ENCODE measurements at places on chromosomes 3 and 15. TPM values are rescaled to one million over a fixed set of nuclear protein-coding genes. Genes with fewer than 3 reads are reported as not detected.

GRCh38 chr3:120763601-120764000, 21.1 kb downstream of the GTF2E1 start:
- no peak overlapping the region for H3K27ac ChIP-seq
- DNase-seq, result no peak
- H3K27me3 ChIP-seq, result no peaks in the 10 kb centered on the region

- peak overlapping the region; percentile 38 for H3K4me3 ChIP-seq
- H3K36me3 ChIP-seq, result peaks cover 40% of the 10 kb centered on the region
- peak overlapping the region; percentile 75 for H3K27ac ChIP-seq
- peak; percentile 33 for DNase-seq
These were observed 90.2 kb downstream of the CHSY1 start for GRCh38 chr15:101161656-101162055.

GRCh38 chr3:39548282-39548681, 80.8 kb downstream of the MOBP start:
- H3K36me3 ChIP-seq, result no peaks in the 10 kb centered on the region
- DNase-seq, result no peak
- H3K4me1 ChIP-seq, result no peaks in the 10 kb centered on the region
- no peak overlapping the region for H3K27ac ChIP-seq

- peak overlapping the region; percentile 64 for H3K27ac ChIP-seq
- H3K36me3 ChIP-seq, result peaks cover 45% of the 10 kb centered on the region
- DNase-seq, result no peak
- H3K27me3 ChIP-seq, result no peaks in the 10 kb centered on the region
- no peak overlapping the region for H3K4me3 ChIP-seq
- H3K4me1 ChIP-seq, result peaks cover 83% of the 10 kb centered on the region
These were observed 4.3 kb downstream of the RIOX2 start for GRCh38 chr3:97967966-97968365.

The MANF gene
- total RNA-seq, result 149 TPM

The THBS1 gene
- 1.2 TPM for total RNA-seq

The C3orf49 gene
- total RNA-seq, result not detected

All from activated CD4-positive, alpha-beta memory T cell treated with anti-CD3 and anti-CD28 coated beads, Interleukin-2, amount 10 ng/mL, durations not matched to agents 7 days and 5 days (primary cell).